ENCODE measurements at places on chromosomes 5 and 9.

GRCh38 chr9:86349271-86349670, 4.9 kb downstream of the TUT7 start:
- no peak for DNase-seq

GRCh38 chr5:176609724-176610434, at the start of gene GPRIN1:
TSS of gene GPRIN1 (minus strand) at chr5:176610156. CDS start at chr5:176599834, 10,322 bp downstream.
- peak; percentile 56 for DNase-seq

DNA sequence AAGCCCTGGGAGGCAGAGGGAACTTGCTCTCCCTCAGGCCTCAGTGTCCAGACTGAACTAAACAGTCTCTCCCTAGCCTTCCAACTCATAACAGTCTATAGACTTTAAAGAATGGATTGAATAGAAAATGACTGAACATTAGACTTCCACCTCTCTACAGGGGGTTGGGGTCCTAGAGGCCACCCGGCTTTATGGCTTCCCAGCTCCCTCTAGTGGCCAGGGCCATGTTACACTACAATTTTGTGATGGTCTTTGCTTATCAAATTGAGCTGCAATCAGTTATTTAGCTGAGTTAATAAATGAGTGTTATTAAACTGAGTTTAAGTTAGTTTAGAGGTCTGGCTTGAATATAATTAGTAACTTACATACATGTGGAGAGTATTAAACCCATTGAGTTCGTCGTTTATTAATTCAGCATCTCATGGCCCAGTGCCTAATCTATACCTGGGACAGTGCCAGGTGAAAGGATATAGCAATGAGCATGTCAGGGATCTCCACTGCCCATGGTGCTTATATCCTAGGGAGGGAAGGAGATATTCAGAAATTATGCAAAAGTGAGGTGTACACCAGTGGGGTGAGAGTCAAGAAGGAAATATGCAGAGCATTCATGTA, 105.2 kb downstream of the SH3TC2 start:
- DNase-seq: peak; percentile 42

GRCh38 chr5:55062039-55062779, 38.2 kb downstream of the GZMK start:
- DNase-seq: peak; percentile 85

DNA sequence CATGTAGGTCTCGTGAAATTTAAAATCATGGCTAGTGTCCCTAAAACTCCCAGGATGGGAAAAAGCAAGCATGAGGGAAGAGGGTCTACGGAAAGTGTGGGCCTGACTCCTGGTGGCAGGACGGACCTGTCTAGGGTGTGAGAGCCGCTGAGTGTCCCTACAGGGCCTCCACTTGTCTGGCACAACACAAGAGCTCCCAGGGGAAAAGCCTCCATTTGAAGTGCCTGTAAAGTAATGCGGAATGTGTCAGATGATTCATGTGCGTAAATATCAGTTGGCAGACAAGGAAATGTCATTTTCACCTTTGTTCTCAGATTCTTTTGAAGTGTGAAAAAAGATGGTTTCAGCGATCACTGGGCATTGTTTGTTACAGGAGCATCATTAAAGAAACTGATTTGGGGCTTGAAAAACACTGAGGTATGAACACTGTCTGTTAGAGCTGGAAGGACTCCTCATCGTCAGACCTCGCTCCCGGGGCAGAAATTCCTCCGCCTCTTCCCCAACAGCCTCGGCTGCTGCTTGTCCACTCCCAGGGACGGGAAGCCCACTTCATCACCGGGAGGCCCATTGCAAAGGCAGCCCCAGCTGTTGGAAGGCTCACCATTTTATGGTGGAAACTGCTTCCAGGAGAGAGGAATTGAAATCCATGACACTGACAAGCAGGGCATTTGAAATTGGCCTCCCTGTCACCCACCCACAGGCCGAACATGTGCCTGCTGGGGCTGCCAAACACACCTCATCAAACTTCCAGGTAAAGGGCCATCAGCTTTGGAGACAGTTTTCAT, 240.8 kb downstream of the FSTL4 start:
- DNase-seq: no peak
